ENCODE measurements at places on chromosomes 7 and 10.

DNA sequence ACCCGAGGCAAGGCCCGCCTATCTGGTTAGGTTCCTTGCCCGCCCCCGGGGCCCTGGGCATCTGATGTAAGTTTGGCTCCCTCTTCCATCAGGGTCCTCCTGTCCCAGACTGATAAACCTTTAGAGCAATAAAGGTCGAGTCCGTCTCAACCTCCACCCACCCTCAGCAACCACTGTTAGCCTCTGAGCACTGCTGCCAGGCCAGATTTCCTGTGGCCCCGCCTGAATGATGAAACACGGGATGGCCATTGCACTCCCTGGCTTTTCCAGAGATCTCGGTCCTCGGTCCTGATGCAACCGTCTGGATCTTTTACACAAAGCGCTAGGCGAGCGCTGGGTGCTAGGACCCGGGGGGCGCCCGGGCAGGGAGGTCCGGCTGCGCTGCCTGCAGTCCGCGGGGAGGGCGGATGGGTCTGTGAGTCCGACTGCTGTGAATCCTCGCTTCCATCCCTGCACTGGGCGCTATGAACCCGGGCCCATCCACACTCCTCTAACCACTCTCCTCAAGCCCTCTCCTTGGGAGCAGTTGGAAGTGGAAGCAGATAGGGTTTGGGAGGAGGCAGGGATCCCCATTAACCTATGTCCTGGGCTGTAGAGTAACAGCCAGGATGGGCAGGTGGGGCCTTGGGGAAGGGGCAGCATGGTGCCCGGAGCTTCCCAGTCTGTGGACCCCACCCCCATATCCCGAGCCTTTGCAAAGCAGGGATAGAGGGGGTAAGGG is 875 bp upstream of the DDIT4 start:
- no peak for DNase-seq

DNA sequence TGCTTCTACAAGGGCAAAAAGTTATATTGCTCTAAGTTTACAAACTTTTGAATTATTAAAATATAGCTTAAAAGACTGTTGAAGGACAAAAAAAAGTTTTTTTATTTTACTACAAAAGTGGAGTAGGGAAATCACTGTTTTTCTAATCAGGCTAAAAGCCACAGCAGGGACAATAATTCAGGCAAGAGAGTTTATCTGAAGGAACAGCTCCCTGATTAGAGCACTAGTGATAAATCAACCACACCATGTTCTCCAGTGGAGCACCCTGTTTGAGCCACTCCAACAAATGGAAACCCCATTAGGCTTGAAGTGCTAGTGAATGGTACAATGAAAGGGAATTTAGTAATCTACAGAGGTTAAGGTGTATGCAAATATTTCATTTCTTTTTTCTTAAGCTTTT is 357.1 kb downstream of the SEMA3D start:
- no peak for DNase-seq

GRCh38 chr10:102727037-102727818 is 12.8 kb downstream of the SFXN2 start:
- no peak for DNase-seq

- DNase-seq = no peak
Observed at GRCh38 chr10:89421018-89421476, 6.7 kb downstream of the IFIT5 start.

- DNase-seq = no peak
Observed at GRCh38 chr10:13632440-13632839, 45.7 kb downstream of the PRPF18 start.

- DNase-seq = no peak
Observed at GRCh38 chr10:21724020-21724589, 190.1 kb downstream of the MLLT10 start.

DNA sequence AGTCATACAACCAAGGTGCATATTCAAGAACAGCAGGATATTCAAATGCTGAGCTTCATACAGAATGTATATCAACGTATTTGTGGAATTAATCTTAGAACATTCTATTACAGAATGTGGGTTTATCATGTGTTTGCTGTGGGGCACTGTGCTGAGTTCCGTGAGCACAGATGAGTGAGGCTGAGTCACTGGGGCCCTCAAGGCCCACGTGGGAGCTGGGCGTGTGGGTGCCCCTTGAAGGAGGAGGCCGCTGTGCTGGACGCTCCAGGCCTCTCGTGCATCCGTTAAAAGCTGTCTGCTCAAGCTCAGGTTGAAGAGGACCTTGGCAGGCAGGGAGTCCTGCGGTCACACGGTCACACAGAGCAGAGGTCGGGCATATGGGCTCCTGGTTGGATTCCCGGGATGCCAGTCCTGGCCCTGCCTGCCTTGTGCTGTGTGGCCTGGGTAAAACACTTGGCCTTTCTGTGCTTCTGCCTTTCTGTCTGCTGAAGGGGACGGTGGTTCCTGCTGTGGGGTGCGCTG is 70.1 kb downstream of the GLRX3 start:
- DNase-seq = no peak

GRCh38 chr10:127012769-127013152 is 107.5 kb downstream of the DOCK1 start:
- DNase-seq = no peak

- DNase-seq = no peak
Observed at GRCh38 chr10:32960022-32960421, 2.0 kb upstream of the ITGB1 start.

- no peak for DNase-seq
Observed at GRCh38 chr7:33701189-33701740, 204.1 kb upstream of the BMPER start.

- DNase-seq = no peak
Observed at GRCh38 chr10:12720217-12720981, 281.1 kb downstream of the CCDC3 start.

DNA sequence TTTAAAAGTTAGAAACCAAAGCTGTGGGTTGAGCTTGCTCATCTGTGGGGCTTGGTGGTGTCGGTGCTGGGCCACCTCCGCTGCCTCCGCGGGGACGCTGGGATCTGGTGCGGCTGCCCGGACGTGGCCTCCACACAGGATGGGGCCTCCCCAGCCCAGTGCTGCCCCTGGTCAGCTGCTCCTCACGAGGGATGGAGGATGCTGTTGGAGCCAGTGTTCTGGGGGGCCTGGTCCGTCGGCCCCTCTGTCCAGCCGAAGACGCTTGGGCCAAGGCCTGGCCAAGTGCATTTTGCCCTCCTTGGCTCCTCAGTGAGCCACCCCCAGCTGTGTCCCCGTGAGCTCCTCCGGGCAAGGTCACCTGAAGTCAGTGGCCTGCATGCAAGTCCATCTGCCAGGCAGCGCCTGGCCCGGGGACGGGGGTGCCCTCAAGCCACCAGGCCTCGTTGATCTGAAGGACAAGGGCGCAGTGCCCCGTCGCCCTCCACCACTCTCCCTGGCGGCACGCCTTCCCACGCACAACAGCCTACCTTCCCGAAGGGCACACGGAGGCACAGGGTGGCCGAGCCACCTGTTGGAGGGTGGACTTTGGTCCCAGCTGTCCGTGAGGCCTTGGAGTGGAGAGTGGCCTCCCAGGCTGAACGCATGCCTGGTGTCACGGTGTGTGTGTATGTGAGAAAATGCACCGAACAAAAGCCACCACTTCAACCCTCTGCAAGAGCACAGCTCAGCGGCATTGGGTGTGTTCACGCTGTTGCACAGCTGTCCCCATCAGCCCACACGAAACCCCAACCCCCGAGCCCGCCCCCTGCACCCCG is 27.3 kb downstream of the KNDC1 start:
- no peak for DNase-seq

GRCh38 chr10:117163954-117164548 is 26.0 kb upstream of the VAX1 start:
- DNase-seq = no peak

- DNase-seq = no peak
Observed at GRCh38 chr7:51009716-51010496, 227.2 kb upstream of the GRB10 start.

GRCh38 chr10:22016046-22016705 is 12.6 kb upstream of the DNAJC1 start:
- no peak for DNase-seq

DNA sequence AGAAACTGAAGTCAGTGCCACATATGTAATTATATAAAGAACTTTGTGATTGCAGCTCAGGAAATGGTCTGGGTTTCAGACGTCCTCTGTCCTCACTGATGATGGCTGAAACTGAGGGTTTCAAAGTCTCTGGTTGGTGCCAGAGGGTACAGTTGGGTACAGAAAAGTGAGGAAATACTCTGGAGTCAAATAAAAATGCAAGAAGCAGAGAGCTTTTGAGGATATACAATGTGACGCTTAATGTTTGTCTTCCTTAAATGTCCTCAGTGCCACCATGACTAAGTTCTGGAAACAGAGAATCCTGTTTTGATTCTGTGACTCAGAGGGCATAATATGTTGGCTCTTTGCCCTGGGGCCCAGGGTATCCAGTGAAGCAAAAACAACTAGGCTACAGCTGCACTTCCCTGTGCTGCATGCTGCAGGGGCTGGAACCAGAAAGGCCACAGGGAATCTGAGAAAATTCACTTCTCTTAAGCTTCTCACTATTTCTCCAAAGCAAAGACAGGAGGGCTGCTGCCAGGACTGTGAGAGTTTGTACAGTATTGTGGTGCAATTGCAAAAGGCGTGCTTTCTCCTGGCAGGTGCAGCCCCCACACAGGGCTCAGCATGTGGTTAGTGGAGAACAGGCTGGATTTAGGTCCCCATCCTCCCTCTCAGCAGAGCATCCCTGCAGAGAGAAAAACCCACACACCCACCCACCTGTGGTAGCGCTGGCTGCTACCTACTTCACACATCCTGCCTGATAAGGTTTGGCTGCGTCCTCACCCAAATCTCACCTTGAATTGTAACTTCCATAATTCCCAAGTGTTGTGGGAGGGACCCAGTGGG is 169.5 kb upstream of the SVIL start:
- DNase-seq = no peak

DNA sequence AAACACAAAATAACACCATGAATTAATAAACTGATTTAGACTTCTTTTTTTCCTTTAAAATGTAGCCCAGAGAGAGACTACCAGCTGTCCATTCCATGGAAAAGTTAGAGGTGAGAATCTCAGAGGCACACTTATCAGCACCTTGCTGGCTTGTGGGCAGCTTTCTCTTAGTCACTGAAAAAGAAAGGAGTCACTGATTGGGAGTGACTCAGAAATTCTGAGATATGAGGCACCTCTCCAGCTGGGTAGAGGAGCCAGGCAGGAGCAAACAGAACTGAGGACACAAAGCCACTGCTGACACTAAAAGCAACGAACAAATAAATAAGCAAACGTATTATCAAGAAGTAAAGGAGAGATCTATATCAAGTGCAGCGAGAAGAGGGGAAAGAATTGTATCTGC is 310.6 kb downstream of the PARD3 start:
- DNase-seq = no peak

DNA sequence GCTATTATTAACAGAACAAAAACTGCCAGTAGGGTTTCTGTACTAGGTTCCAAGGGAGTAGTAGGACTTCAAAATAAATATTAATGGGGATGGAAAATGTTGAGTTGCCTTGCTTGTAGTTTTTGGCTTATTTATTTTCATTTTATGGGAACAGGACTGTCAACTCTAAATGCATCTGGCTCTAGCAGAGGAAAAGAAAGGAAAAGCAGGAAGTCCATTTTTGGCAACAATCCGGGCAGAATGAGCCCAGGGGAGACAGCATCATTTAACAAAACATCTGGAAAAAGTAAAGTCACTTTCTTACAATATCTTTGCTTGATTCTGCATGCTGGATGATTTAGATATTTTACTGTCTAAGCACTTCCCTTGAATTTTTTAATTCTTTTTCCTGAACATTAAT is 69.4 kb downstream of the NOC3L start:
- no peak for DNase-seq

DNA sequence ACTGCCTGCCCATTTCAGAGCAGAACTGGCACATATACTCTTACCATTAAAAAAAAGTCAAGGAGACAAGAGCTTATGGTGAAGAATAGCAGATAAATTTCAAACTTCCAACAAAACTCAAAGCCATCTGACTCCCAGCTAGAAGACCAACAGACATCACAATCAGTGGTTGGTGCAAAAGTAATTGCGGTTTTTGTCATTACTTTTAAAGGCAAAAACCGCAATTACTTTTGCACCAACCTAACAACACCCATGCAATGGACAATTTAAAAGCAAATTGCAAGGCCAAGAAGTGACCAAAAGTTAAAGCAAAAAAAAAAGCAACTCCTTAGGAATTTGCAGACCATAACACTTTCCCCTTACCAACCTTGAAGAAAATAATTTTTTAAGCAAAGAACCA is 18.8 kb downstream of the GLI3 start:
- DNase-seq = no peak

GRCh38 chr7:28434510-28434909 is 22.2 kb downstream of the CREB5 start:
- no peak for DNase-seq

- no peak for DNase-seq
Observed at GRCh38 chr7:125529249-125529648, 599.6 kb upstream of the POT1 start.

- no peak for DNase-seq
Observed at GRCh38 chr10:62437696-62438095, 63.5 kb downstream of the ZNF365 start.

DNA sequence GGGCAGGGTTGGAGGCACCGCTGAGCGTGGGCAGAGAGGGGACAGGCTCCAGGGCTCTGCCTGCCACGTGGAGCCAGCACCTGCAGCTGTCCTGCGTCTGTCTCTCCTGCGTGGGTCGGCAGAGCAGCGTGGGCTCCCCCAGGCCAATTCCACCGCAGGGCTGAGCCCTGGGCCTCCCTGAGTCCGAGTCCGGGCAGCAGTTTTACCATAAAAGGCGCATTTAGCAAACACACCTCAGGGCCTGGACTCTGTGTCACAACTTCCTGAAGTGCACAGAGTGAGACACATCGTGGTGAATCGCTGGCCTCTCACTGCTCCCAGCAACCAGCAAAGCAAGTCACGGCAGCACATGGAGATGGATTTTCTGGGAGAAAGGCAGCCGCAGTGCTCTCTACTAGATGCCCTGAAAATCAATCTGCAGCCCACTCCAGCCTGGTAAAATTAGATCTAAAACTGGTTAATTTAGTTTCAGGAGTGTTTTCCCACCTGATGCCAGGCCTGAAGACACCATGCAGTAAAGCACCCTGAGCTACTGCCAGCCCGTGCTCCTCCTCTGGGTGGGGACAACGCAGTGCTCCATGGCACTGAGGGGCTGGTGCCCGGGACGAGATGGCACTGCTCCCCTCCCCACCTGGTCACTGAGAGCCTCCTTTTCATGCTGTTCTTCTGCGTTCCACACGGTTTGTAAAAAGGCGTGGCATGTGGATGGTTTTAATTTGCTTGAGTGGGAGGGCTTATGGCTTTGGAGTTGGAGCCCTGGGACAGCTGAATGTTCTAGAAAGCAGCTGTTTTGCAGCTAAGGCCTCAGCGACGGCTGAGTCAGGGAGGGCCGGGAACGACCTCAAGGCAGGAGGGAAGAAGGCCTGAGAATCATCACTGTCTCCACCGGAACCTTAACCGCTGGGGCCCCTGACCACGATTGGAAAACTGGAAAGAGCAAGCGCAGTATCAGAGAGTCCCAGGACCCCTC is 336.9 kb downstream of the ADARB2 start:
- no peak for DNase-seq

DNA sequence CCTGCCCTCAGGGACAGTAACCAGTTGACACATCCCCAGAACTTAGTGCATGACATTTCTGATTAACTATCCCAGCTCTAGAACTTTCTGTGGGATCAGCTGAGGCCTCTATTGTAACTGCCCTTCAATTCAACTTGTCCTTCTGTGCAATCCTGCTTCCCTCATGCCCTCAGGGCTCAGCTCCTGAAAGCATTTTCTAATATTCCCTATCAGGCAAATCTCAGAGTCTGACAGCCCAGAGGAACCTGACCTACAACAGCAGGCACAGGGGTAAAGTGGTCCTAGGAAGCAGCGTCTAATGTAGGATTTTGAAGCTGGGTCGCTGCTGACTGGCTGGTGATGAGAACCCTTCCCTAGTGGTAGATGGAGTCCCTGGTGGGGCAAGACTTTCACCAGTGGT is 13.6 kb upstream of the STN1 start:
- no peak for DNase-seq

GRCh38 chr7:37659971-37660565 is 23.5 kb upstream of the GPR141 start:
- DNase-seq = no peak

Data from activated T-helper 1 cell treated with anti-CD3 and anti-CD28 coated beads, Interleukin-2, amount 50 U/mL, for 16 hours (primary cell).